Activated CD8-positive, alpha-beta memory T cell treated with anti-CD3 and anti-CD28 coated beads, Interleukin-2, amount 50 U/mL, for 4 hours (primary cell): ENCODE measurements at places on chromosomes 7 and 10.

DNA sequence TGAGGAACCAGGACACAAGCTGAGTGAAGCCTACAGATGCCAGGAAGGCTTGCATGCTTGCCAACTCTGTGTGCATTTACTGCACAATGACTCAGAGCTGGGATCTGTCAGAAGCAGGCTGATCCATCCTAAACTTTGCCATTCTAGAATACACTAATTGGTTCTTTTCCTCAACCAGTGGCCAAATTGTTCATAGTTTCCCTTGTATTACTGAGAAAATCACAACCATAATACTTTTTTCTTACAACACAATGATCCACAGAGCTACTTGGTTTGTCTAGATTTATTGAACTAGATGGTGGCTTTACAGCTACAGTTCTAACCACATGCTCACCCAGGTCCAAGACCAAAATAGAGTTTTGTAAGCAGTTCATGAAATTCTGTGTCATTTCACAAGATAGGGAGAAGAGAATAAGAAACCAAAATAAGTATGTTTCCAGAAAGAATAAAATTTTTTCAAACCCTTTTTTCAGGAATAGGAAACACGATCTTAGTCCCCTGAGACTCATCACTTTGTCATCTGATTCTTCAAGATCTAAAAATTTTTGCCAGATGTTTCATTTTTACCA is 21.0 kb upstream of the LRRC17 start:
- no peak for DNase-seq

DNA sequence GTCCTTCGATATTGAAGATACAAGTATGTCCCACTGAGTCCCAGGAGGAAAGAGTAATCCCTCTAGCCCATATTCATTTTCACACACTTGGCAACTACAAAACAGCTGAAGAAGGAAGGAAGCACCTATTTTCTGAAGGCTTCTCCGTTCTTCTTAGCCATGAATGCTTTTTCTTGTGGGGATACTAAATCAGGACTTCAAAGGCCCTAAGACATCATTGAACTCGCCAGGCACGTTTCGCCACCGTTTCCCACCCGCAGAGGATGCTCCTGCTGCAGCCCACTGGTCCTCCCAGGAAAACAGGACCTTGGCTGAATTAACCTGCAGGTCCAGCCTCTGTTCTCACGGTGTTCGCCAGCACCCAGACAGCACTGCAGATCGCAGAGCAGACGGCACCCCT is 561.5 kb downstream of the DNAJB6 start:
- DNase-seq: no peak

GRCh38 chr7:50475340-50475739 is 25.2 kb upstream of the FIGNL1 start:
- DNase-seq: no peak

DNA sequence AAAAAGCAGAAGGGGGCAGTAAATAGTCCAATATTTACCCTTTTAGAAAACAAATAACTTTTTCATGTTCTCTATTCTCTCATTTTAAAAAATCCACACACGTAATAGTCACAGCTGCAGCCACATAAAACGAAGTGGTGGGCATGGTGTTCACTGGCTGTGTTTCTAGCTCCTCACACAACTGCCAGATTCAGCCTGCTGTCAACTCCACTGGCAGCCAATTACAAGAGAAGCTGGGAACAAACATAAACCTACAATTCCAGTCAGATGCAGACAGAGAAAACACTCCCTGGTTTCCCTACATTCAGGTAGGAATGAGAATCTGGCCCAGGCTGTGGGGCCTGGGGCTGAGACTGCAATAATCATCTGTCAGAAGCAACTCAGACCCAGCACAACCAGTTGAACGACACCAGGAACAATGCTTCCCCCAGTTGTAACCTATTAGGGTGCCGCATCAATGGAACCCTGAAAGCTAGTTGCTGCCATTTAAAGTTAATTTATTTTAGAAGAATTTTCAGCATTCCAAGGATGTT is 29.1 kb downstream of the ERCC6 start:
- DNase-seq: no peak

GRCh38 chr10:43392748-43393147 is 16.2 kb downstream of the HNRNPF start:
- DNase-seq: no peak

- no peak for DNase-seq
Observed at GRCh38 chr10:32891261-32891660, 66.8 kb downstream of the ITGB1 start.

DNA sequence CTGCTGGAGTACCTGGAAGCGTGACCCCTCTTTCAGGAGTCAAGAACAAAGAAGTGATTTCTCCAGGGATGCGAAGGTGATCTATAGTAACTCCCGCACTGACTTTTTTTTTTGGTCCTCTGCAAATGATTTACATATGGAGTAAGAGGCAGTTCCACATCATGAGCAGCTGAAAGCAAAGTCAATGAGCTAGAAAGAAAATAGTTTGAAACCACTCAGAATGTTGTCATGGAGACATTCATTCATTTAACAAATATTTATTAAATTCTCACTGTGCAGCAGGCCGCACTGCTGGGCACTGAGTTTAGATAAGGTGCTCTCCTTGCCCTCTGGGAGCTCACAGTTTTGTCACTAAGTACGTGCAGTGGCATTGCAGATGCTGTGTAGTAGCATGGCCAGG is 206.7 kb downstream of the CAMK1D start:
- DNase-seq: no peak

GRCh38 chr7:44391746-44392617 is 66.6 kb upstream of the CAMK2B start:
- no peak for DNase-seq

DNA sequence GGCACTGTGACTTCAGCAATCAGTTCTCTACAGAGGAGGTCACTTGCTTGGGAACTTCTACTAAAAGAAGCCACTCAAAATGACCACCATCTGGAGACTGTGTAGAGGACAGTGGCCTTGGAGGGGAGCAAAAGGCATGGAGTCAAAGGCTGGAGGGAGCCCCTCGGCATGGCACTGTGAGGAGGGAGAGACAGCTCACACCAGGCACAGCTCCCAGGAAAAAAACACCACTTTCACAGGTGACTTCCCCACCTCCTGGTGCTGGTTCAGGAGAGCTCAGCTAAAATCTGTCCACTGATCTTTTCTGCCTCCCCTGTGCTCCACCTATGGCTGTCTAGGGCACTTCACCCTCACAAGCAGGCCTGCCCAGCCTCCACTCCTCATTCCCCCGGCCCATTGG is 649.4 kb upstream of the MGMT start:
- DNase-seq: no peak

DNA sequence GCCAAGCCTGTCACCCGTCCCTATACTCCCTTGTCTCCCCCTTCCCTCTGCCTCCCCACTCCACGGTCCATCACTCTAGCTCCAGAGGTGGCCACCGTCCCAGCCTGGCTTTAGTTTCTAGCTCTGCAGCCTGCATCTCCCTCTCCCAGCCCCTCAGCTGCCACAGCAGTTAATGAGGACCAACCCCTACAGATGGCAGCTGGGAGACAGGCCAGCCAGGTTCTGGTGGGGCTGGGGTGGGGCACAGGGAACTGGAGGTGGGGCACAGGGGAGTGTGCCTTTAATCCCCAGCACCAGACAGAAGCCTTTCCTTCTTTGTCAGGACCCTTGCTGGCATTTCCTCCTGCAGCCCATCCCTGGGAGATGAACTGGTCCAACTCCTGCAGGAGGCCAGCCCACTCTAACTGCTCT is 21.1 kb downstream of the UNC5B start:
- DNase-seq: no peak

GRCh38 chr7:46652317-46652716 is 731.2 kb upstream of the IGFBP3 start:
- no peak for DNase-seq

DNA sequence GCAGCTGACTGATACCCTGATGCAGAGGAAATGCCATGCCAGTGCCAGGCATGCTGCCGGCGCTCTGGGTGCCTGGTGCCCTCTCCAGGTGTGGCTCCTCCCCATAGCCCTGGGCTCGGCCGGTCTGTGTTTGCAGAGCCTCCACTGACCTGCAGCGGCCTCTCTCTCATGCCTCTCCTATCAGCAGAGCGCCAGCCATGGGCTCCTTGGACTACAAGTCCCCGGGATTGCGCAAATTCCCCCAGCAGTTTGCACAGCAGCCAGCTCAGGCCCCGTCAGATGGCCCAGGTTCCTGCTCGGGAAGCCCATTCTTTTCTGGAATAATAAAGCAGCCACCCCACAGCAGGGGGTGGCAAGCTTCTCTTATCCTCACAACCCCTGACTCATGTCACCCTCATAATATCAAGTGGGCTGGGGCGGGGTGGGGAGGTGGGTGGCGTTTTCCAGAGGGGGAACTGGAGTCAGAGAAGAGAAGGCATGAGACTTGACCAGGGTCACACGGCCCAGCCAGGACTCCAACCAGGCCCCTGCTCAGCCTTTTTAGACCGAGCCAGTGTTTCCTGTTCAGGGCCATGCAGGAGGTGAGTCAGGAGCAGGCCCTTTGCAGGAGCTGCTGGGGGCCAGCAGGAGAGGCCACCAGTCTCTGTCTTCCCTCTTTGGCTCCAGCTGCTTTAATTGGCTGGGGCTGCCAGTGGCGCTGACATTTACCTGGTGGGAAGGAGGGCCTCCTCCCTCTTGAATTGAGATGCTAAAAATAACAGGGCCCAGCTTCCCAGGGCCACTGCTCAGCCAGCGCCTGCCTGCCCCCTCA is 58.6 kb downstream of the ZMIZ1 start:
- DNase-seq: no peak

DNA sequence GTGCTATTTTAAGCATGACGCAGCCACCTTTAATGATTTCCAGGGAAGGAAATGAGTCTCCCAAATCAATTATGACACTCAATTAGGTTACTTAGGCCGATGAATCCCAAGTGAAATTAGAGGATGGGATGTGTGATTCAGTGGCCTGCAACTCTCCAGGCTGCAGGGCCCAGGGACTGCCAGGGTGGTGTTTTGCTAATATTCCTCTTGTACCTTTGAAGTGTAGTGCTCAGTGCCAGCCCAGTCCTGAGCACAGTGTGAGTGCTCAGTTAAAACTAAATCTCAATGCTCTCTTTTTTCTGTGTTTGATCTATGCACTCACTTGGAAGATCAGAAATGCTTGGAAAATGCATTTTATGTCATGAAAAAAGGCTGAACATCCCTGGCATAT is 51.6 kb downstream of the SEM1 start:
- no peak for DNase-seq

GRCh38 chr7:85566095-85566794 is 379.4 kb upstream of the SEMA3D start:
- no peak for DNase-seq

- DNase-seq: no peak
Observed at GRCh38 chr10:7383442-7383841, 27.4 kb downstream of the SFMBT2 start.

DNA sequence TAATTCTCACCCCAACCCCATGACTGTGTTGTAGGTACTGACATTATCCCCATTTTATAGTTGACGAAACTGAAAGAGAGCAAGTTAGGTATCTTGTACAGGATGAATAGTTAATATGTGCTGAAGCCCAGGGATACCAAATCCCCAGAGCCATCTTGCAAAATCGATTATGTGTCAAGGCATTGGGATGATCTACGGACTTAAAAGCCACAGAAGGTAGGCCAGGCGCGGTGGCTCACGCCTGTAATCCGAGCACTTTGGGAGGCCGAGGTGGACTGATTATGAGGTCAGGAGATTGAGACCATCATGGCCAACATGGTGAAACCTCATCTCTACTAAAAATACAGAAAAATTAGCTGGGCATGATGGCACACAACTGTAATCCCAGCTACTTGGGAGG is 242.4 kb upstream of the RHOBTB1 start:
- DNase-seq: no peak

DNA sequence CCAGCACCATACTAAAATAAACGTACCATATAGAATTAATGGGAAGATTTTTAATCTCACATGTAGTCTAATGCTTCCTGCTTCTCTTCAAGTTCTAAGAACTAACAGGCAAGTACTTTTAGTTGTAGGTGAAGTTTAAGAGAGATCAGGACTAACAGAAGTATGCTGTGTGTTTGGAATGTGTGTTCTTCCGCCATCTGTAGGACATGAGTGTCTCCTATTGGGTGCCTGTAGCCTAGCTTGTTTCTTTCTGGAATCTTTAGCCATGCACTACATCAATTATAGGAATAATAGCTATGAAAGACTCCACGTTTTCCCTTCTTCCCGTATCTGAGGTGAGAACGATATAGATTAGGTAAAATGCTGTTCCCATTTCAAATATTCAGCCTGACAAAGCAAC is 140.2 kb upstream of the AHR start:
- DNase-seq: no peak

DNA sequence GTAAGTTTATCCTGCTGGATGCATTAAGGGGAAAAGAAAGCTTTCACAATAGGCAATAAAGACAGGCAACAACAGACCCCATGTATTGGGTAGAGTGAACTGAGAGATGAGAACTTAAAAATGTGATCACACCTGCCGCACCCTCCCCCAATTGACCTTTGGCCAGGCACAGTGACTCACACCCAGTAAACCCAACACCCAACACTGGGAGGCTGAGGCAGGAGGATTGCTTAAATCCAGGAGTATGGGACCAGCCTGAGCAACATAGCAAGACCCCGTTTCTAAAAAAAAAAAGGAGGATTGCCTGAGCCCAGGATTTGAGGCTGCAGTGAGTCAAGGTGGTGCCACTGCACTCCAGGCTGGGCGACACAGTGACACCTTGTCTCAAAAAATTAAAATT is 86.9 kb downstream of the MPP7 start:
- no peak for DNase-seq

- no peak for DNase-seq
Observed at GRCh38 chr7:77184990-77185389, 14.6 kb downstream of the FGL2 start.
